ENCODE measurements at places on chromosomes 5 and 9.

DNA sequence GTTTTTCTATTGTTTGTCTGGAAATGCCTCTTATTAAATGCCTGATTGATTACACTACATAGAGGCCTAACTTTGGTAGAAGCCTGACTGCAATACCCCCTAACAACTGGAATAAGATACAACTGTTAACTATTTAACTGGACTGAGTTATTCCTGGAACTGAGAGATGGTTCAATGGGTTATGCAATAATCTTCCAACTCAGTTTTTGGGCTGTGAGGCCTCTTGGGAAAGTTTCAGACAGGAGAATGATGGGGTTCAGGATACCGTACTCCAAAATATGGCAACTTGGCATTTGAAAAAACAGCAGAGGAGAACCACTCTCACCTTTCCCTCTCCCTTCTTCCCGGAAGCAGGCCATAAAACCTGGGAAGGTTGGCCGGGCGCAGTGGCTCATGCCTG, 19.2 kb upstream of the PCDH1 start:
- no peak for DNase-seq

GRCh38 chr5:102916109-102916508, 161.0 kb downstream of the PAM start:
- no peak for DNase-seq

GRCh38 chr9:93068956-93069355, 10.5 kb downstream of the SUSD3 start:
- no peak for DNase-seq

- DNase-seq, result no peak
Measured at GRCh38 chr5:6356578-6357164, 21.7 kb downstream of the MED10 start.

DNA sequence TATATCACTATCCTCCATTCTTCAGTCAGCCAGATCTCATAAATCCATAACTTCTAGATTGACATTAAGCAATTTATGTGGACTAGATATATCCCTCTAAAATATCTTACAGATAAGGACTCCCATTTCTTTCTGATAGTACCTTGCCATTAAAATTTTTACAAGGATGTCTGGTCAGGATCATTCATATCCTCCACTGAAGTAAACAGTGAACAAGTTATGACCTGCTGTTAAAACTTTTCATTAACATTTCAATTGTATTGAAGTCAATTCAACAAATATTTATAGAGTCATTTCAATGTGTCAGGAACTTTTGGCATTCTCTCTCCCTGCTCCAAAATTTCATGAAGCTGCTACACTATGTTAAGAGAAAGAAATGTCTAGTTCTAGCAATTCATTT, 1159.6 kb downstream of the CDH12 start:
- no peak for DNase-seq

DNA sequence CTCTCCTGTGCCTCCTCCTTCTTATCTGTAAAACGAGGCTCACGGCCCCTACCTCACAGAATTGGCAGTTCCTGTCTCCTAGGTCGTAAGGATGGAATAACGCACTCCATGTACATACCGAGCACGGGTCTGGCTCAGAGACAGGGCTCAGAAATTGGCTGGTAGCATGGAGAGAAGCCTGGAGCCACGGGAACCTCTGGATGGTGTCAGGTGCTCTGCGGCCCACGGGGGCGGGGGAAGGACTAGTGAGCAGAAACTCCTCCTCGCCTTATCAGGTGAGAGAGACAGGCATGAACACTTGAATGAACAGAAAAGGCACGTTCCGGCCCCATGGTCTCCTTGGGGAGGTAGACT, 15.4 kb upstream of the C5orf47 start:
- no peak for DNase-seq

Data from CD14-positive monocyte (primary cell).